ENCODE measurements at places on chromosomes 5 and 9.

- DNase-seq, result no peak
Observed at GRCh38 chr9:134317790-134318414, 8.4 kb upstream of the RXRA start.

DNA sequence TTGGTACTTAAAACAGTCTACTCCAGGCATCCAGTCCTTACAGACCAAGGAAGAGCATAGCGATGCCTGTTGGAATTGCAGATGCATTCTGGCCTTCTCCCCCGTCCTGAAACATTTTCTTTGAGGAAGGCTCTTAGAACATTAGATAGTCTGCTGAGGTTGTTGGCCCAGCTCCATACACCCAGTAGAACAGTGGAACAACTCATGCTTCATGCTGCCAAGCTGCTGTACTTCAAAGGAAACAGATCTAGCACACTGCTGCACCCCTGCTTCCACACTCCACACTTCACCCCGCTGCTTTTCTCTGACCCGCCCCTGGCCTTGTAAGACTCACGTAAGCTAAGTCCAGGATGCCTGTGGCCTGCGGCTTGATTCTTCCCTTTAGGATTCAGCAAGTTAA is 33.4 kb upstream of the NCS1 start:
- DNase-seq, result no peak

GRCh38 chr9:111529787-111530186 is 4.8 kb downstream of the ZNF483 start:
- no peak for DNase-seq

DNA sequence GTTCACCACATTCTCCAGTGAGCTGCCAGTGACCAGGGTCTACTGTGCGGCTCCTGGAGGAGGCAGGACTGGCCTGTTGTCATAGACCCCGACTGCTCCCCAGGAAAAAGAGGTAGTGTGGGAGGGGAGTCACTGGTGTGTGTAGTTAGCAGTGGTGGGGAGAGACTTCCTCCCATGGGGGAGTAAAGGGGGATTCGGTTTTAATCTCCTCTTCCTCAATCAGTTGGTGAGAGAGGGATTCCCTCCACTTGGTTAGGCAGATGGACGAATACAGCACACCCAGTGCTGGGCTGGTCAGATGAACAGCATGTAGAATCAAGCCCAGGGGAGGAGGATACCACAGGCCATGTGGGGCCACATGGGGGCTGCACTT is 207.6 kb upstream of the S1PR3 start:
- DNase-seq, result peak; percentile 1

DNA sequence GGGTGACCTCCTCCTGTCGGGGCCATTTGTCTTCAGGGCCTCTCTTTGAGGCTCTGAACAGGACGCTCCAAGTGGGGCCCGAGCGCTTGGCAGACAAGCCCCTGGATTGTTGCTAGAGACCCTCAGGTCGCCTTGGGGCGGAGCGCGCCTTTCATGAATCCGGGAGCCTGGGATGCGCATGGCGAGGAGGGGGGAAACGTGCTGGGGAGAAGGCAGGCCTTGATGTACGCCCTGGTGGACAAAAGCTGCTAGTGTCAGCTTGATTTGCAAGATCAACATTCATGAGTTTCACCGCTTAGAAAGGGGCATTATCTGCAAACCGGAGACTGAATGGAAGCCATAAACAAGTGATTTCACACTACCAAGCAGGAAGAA is 226.3 kb downstream of the SMARCA2 start:
- DNase-seq, result peak; percentile 80

GRCh38 chr9:32881948-32882347 is 98.6 kb downstream of the TMEM215 start:
- no peak for DNase-seq

DNA sequence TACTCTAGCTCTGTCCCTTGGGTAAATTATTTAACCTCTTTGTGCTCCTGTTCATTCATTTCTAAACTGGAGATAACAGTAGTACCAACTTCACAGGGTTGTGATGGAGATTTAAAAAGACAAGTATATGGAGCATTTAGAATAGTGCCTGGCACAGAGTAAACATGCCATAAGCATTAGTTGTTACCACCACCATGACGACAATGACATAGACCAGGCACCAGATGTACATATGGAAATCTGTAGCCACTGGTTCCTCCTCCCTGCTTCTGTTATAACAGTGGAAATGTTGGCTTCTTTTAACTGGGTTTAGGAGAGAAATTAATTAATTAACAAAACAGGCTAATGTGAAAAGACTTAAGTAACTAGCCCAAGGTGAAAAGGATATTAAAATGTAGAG is 217.5 kb downstream of the DENND1A start:
- no peak for DNase-seq

DNA sequence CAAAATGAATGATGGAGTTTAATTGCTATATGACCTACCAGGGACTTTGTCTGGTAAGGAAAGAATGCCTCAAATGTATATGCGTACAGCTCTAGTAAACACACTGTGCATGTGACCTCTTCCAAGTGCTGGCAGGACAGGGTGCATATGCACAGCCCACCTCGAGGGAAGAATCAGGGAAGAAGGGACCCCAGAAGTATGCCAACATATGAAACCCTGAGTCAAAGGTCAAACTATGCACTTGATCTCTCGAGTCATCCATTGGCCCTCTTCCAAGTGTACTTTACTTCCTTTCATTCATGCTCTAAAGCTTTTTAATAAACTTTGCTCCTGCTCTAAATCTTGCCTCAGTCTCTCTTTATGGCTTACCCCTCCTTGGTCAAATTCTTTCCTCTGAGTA is 804.6 kb upstream of the COX7C start:
- DNase-seq, result no peak

- peak; percentile 57 for DNase-seq
Observed at GRCh38 chr5:180824630-180825476, 22.2 kb upstream of the MGAT1 start.

DNA sequence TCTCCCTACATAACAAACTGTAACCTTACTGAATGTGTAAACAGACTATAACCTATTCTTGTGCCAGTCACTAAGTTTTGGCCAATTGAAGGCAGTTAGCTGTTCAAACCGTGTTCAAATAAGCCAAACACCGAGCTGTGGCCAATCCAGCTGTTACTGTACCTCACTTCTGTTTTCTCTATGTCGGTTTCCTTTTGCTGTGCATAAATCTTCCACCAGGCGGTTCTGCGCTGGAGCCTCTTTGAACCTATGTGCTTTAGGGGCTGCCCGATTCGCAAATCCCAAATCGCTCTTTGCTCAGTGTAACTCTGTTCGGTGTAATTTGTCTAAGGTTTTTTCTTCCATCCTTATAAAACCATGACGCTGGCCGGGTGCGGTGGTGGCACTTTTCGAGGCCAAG is 31.8 kb downstream of the F2R start:
- DNase-seq, result no peak

- DNase-seq, result no peak
Observed at GRCh38 chr5:176173647-176174046, 64.6 kb upstream of the SIMC1 start.

DNA sequence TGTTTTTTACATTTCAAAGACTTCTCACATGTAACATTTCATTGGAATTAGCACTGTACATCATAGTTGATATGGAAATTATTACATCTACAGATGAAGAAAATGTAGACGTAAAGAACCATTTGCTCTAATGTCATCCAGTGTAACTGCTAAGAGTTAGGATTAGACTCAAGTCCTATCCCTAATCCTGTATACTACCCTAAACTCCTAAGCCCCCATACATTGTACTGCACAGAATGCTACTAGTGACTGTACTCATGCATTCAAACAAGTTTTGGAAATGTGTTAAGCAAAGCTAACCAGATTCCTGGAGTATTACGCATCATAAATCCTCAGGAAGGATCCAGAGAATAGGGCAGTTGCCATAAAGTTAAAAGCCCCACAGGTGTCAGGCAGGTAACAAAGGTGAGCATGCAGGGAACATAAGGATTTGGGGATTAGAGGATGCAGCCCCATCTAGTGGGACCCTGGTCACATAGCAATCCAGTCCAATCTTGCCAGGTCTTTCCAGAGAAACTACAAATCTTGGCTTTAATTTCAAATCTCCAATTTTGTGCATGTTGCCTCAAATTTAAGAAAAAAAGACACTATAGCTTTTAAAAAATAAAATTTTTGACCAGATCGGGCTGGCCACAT is 32.0 kb downstream of the HAVCR1 start:
- peak; percentile 70 for DNase-seq

- DNase-seq, result no peak
Observed at GRCh38 chr5:124912638-124913328, 166.3 kb upstream of the ZNF608 start.

DNA sequence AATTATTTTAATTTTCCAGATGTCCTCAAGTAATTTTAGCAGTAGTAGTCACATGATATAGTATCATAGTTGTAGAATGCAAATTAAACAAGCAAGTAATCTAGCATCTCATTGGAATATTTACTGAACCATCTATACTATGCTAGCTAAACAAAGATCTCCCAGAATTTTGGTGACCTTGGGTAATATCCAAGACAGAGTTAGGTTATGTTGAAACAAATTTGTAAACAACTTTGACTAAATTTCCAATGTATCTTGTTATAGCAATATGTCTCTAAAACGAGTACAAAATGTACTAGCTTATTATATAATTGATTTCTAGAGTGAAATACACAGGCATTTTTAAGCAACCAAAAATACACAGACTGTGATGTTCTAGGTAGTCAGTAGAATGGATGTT is 41.5 kb downstream of the VCAN start:
- no peak for DNase-seq

DNA sequence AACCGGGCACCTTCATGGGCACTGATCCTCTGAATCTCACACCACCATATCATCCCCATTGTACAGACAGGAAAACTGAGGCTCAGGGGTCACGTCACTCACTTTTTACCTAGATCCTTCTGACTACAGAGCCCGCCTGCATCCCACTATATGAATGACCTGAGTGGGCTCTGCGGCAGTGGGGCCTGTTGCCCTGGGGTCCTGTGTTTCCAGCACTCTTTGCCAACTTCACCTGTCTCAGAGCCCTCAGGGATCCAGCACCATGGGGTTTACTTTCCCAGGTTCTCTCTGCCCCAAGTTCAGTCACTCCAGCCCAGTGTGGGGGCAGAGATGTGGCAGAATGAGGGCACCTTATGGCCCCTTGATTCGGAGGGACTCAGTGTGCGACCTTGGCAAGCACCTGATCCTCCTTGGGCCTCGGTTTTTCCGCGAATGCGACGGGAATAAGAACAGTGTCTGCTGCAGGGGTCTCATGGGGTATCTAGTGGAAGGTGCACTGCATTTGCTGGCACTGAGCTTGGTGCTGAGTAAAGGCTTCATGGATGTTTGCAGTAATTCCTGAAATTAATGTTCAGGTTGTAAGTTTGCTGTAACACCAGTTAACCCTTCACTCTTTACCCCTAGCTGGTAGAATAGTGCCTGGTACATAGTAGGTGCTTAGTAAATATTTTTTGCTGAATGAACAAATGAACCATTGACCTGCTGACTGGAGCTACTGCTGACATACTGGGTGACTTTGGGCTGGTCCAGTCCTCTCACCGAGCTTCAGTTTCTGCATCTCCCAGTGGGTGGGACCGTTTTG is 47.1 kb upstream of the BOD1 start:
- no peak for DNase-seq

DNA sequence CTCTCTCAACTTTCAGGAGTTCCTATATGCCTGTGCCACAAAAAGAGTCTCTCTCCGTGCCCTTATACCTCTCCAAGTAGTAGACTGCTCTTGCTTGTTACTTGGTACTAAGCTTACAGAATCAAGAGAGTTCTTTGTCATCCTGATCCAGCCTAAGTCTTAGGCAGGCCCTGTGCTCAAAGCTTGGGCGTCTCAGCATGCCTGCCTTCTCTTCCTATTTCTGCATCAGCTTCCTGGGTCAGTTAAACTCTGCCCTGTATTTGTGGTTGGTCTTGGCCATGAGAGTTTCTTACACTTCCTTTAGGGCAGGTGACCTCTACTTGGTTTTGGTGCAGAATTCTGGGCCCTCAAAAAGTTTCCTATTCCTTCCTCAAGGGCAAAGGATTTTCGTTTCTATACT is 33.0 kb upstream of the UGCG start:
- no peak for DNase-seq

DNA sequence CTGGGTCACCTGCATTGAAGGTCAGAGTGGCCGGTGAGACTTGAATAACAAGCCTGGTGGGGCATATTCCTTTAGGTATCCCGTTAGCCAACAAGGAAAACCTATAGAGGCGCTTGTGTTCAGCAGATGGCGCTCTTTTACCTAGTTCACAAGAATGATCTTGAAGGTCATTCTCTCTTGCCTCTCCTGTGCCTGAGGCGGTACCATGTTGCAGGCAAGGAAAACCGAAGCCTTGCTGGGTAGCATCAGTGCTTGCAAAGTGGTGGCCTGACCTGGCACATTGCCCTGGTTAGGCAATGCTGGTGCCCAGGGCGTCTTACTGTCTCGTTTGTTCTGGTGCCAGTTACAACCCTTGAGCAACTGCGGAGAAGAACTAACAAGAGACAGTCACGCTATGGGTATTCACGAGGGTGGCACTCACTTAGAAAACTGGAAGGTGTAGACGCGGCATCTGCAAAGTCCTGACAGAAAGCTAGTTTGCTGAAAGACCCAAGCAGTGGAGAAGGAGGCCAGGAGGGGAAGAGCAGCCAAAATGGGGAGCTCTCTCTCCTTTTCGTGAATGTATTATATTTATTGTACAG is 56.7 kb downstream of the AOPEP start:
- DNase-seq, result peak; percentile 83

DNA sequence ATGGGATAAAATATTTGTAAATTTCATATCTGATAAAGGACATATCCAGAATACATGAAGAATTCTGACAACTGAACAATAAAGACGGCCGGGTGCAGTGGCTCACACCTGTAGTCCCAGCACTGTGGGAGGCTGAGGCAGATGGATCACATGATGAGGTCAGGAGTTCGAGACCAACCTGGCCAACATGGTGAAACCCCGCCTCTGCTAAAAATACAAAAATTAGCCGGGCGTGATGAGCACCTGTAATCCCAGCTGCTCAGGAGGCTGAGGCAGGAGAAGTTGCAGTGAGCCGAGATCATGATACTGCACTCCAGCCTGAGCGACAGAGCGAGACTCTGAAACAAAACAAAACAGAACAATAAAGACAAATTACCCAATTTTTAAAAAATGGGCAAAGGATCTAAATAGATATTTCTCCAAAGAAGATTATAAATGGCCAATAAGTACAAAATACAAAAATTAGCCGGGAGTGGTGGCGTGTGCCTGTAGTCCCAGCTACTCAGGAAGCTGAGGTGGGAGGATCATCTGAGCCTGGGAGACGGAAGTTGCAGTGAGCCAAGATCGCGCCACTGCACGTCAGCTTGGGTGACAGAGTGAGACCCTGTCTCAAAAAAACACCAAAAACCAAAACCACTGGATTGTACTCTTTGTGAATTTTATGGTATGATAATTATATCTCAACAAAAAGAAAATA is 9.6 kb upstream of the NSD1 start:
- no peak for DNase-seq

DNA sequence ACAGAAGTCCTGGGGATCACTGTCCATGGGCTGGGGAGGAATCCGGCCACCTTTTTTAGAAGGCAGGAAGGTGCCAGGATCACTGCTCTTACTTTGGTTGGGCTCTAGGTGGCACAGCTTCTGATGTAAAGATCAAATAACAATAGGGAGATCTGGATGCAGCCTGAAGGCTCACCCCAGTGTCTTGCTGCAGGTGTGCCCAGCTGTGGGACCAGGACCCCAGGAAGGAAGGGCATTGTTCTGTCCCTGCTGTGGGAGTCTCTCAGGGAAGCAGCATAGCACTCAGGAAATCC is 69.6 kb downstream of the DAB2IP start:
- DNase-seq, result no peak

GRCh38 chr5:72378639-72379289 is 58.6 kb downstream of the PTCD2 start:
- peak; percentile 30 for DNase-seq

All from NCI-H82 (cell line).